ENCODE measurements at places on chromosomes 5 and 9.

DNA sequence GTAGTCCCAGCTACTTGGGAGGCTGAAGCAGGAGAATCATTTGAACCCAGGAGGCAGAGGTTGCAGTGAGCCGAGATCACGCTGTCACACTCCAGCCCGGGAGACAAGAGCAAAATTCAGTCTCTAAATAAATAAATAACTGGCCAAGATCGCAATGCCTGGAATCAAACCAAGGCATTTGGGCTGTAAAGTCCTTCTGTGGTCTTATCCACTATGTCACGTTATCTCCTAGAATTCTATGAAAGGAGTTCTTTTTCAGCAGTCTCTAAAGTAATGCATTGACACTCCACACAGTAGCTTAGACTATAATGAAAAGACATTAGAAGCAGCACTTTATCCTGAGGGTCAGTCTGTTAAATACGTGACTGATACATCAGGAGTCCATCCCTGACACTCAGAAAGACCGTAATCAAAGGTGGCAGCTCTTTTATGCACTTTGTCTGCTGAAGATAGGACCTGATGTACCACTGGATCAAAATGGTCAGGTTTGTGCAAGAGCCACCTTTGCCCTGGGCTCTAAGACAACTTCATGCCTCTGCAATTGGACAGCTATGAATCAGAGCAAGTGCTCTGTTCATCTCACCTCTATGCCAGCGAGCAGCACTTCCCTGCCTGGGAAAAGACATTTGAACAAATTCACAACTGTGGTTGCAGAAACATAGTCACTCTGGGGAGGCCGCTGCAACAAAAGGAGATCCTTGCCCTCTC, 31.7 kb upstream of the GNA14 start:
- no peaks in the 10 kb centered on the region for H3K4me1 ChIP-seq
- no peaks in the 10 kb centered on the region for H3K36me3 ChIP-seq
- no peak overlapping the region for H3K4me3 ChIP-seq
- H3K27ac ChIP-seq, result no peak overlapping the region

DNA sequence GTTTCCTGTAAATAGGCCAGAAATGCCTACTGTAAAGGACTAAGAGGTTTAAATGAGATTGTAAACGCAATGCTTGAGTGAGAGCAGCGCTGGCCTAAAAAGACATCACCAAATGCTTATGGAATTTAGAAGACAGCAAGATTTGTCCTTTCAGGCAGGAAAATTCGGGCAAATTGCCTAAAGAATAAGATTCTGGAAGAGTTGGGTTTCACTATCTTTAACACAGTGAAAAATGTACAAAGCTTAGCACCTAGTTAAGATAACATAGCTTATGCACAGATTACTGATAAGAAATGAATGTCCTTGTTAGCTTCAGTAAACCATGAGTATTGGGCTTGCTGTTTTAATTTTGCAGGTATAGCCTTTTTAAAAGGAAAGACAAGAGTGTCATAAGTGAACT, 4.7 kb downstream of the FKBP15 start:
- peaks cover 9% of the 10 kb centered on the region for H3K4me1 ChIP-seq
- peaks cover 14% of the 10 kb centered on the region for H3K36me3 ChIP-seq
- H3K4me3 ChIP-seq, result no peak overlapping the region
- H3K27ac ChIP-seq, result no peak overlapping the region
- no peaks in the 10 kb centered on the region for H3K27me3 ChIP-seq

- H3K27ac ChIP-seq, result no peak overlapping the region
- no peak overlapping the region for H3K4me3 ChIP-seq
- H3K36me3 ChIP-seq, result no peaks in the 10 kb centered on the region
- no peak for DNase-seq
Measured at GRCh38 chr5:24145806-24146205, 499.0 kb downstream of the CDH10 start.

DNA sequence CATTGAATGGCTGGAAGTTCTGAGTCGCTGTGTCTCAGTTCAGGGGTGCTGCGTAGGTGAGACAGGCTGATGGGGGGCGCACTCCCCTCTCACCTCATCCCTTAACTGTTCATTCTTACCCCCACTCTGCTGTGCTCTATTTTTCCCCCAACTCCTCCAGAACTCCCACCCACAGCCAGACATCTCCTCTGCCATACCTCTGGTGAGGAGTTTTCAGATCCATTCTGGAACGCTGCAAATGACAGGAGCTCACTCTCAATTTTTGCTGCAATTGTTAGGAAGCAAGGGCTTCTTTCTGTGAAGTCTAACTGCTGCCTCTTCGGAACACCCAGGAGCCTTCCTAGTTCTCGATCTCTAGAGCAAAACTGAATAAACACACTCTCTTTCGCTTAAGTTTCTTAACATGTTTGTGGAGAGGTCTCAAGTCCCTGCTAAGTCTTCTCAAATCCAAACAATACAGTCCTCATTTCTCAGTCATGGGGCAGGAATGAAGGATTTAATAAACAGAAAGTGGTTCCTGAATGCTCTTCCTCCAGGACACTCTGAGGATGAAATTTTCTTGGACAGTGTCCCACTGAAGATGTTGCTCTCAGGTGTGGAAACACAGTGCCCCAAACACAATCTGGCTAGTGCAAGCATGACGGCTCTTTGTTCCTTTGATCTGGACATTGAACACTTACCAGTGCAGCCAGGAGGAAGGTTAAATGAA, 387.7 kb downstream of the KDM4C start:
- H3K4me1 ChIP-seq, result no peaks in the 10 kb centered on the region
- H3K27ac ChIP-seq, result no peak overlapping the region
- no peaks in the 10 kb centered on the region for H3K36me3 ChIP-seq
- DNase-seq, result no peak
- H3K4me3 ChIP-seq, result no peak overlapping the region

DNA sequence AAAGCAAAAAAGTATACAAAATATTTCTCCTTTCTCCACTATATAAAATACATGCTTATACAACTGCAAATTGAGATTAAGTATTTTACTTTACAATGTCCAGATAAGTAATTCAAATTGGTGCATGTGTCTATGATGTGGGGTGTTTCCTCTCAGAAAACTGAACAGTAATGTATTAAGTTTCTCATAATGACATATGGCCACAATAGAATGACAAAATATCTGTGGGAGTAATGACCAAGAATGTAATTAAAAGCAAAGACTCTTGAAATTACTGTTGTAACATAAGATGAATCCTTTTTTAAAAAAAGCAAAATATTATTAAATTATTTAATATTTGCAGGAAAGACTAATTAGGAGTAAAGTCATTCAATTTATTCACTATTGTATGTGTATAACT, 155.1 kb downstream of the RFX3 start:
- H3K36me3 ChIP-seq, result no peaks in the 10 kb centered on the region
- no peak overlapping the region for H3K4me3 ChIP-seq
- no peaks in the 10 kb centered on the region for H3K4me1 ChIP-seq
- no peak for DNase-seq

DNA sequence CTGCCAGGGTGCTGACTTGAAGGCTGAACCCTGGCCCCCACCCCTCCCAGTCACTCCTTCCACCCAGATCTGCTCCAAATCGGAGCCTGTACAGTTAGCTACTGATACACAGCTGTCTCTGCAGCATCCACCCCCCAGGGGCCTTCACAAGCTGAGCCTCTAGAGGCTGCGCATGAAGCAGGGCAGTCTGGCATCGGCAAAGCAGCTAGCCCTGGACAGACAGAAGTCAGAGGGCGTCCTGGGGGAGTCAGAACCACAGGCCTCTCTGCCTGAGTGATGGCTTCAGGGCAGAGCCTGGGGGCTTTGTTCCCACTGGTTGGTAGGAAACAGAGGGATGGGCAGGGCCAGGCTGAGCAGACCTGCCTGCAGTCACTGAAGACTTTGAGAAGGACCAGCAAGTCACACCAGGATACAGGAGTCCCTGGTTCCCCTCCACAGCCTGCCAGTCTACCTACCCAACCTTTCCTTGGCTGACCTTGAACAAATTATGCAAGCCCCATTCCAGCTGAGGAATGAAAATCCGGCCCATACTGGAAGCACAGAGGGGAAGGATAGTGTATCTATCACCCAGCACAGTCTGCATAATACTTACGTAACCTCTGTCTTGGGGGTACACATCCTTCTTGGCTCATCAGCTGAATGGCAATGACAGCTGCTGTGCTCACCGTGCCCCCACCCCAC, 8.8 kb downstream of the VDAC1 start:
- H3K27me3 ChIP-seq, result no peaks in the 10 kb centered on the region
- H3K4me1 ChIP-seq, result peaks cover 69% of the 10 kb centered on the region
- DNase-seq, result peak; percentile 39
- no peak overlapping the region for H3K27ac ChIP-seq
- peaks cover 6% of the 10 kb centered on the region for H3K36me3 ChIP-seq

GRCh38 chr9:6956879-6957278, 199.1 kb downstream of the KDM4C start:
- no peak for DNase-seq
- H3K27me3 ChIP-seq, result no peaks in the 10 kb centered on the region
- peaks cover 7% of the 10 kb centered on the region for H3K4me1 ChIP-seq
- H3K4me3 ChIP-seq, result no peak overlapping the region
- H3K36me3 ChIP-seq, result no peaks in the 10 kb centered on the region
- no peak overlapping the region for H3K27ac ChIP-seq

DNA sequence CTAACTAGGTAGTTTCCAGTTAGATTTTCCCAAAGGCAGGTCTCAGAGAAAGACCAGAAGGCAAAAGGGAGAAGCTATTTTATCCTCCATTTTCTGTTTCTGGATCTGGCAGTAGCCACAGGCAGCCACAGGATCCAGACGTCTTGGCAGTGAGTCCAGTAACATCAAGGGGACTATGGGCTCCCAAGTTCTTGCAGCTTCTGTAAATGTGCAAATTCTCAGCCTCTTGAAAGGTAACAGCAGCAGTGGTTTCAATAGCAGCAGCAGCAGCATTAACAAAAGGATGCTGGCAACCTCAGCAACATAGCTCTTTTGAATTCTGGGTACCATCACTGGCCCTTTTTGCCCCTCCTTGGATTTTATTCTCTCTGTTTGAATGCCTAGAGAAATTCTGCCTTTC, 27.1 kb upstream of the IL33 start:
- H3K27ac ChIP-seq, result no peak overlapping the region
- DNase-seq, result no peak
- no peak overlapping the region for H3K4me3 ChIP-seq
- H3K4me1 ChIP-seq, result no peaks in the 10 kb centered on the region
- H3K36me3 ChIP-seq, result no peaks in the 10 kb centered on the region
- H3K27me3 ChIP-seq, result no peaks in the 10 kb centered on the region

DNA sequence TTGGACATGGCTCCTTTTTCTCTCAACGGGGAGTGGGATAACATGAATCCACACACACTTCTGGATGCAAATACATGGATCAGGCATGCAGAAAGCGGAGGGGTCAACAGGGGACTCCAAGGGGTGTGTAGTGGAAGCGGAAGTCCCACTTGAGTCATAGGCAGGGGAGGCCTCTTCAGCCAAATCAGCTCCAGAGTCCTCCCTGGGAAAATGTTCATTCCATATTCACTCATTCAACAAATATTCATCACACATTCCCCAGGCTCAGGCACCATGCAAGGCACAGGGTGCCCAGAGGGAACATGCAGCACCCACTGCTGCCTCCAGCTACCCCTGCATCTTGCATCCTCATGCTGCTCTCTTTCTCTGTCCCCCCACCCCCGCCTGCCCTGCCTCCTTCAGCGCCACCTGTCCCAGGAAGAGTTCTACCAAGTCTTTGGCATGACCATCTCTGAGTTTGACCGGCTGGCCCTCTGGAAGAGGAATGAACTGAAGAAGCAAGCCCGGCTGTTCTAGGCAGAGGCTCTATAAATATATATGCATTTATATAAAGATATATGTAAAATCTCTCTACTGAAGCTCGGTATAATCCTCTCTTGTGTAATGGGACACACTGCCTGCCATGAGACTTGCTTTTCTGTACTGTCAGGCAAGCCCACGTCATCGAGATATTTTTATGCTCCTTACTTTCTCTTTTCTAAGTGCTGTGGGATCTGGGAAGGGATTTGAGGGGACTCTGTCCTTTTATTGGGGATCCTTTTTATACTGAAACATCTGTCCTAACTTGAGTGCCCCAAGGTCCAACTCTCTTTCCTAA, 13.6 kb upstream of the AFAP1L1 start:
- H3K4me1 ChIP-seq, result no peaks in the 10 kb centered on the region
- H3K4me3 ChIP-seq, result no peak overlapping the region
- H3K27ac ChIP-seq, result no peak overlapping the region
- no peaks in the 10 kb centered on the region for H3K27me3 ChIP-seq

DNA sequence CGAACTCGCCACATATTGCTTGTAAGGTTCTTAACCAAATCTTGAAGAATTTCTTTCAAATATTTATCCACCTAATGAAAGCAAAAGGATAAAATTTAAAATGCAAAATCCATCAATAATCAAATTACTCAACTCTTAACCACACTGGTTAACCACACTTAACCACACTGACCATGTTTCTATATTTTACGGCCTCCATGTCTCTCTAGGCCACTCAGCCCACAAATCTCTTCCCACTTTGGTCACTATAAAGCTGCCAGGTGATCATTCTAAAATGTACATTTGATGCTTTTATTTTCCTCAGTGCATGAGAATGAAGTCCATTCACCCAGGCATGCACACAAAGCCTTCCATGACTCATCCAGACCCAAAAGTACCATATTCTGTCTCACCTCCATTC, 56.4 kb upstream of the OR2K2 start:
- peaks cover 87% of the 10 kb centered on the region for H3K36me3 ChIP-seq
- H3K27me3 ChIP-seq, result no peaks in the 10 kb centered on the region
- H3K27ac ChIP-seq, result no peak overlapping the region
- DNase-seq, result no peak

DNA sequence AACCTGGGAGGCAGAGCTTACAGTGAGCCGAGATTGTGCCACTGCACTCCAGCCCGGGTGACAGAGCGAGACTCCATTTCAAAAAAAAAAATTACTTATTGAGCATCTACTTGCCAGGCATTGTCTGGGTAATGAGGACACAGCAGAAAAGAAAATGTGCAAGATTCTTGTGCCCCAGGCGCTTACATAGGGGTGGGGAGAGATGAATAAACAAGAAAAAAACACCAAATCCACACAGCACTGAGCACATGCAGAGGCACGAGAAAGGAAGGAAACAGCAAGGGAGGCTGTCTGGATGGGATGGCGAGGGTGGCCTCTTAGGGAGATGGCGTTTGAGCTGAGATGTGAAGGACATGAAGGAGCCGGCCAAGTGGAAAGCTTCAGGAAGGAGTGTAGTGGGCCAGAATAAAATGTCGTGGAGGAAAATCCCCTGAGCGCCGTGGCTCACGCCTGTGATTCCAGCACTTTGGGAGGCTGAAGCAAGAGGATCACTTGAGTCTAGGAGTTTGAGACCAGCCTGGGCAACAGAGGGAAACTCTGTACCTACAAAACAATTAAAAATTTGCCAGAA, 13.9 kb downstream of the DYNC2I2 start:
- H3K4me1 ChIP-seq, result no peaks in the 10 kb centered on the region
- no peak overlapping the region for H3K4me3 ChIP-seq
- H3K36me3 ChIP-seq, result peaks cover 10% of the 10 kb centered on the region
- H3K27ac ChIP-seq, result no peak overlapping the region
- no peak for DNase-seq

GRCh38 chr5:89300426-89300970, 417.5 kb upstream of the MEF2C start:
- no peak overlapping the region for H3K27ac ChIP-seq
- no peak for DNase-seq
- H3K36me3 ChIP-seq, result no peaks in the 10 kb centered on the region

DNA sequence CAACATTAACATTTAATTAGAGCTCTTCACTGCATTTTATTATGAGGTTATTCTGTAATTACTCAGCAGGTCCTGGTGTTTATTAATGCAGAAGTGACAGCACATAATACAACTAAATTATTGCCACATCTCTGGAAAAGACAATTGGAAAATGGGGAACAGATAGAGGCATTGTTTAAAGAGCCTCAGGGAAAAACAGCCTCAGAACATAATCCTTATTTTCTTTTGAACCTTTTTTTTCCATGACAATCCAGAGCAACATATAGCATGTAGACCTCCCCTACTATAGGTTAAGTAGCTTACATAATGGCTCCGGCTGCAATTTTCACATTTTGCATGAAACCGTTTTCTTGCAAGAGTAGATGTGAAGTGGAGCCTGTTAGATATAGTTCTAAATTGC, 87.2 kb downstream of the RMI1 start:
- no peak overlapping the region for H3K4me3 ChIP-seq
- no peak for DNase-seq
- H3K27me3 ChIP-seq, result no peaks in the 10 kb centered on the region
- no peak overlapping the region for H3K27ac ChIP-seq
- H3K36me3 ChIP-seq, result no peaks in the 10 kb centered on the region
